Stimulated activated CD8-positive, alpha-beta memory T cell treated with anti-CD3 and anti-CD28 coated beads, Interleukin-4, amount 100 ng/mL, for 1 hour (primary cell): ENCODE measurements at places on chromosomes 1 and 21.

DNA sequence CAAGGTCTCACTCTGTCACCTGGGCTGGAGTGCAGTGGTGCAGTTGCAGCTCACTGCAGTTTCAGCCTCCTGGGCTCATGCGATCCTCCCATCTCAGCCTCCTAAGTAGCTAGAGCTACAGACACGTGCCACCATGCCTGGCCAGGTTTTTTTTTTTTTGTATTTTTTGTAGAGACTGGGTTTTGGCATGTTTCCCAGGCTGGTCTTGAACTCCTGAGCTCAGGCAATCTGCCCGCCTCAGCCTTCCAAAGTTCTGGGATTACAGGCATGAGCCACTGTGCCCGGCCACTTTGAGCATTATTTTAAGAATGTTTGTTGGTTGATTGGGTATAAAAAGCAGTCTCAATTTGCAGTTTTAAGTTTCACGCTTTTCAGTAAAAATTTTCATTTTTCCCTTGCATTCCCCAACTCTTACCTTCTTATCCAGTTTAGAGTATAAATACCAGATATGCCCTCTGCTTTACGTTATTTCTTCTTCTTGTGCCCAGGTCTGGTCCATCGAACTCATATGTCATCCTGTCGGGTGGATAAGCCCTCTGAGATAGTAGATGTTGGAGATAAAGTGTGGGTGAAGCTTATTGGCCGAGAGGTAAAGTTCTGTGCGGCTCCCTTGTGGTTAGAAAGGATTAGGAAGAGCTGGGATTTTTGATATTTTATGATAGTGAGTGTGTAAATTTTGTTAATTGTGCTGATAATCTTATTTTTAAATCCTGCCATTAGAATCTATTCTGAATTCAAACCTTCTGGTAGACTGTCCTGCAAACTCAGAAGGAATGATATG, 36.0 kb downstream of the FABP3 start:
- no peak for DNase-seq

DNA sequence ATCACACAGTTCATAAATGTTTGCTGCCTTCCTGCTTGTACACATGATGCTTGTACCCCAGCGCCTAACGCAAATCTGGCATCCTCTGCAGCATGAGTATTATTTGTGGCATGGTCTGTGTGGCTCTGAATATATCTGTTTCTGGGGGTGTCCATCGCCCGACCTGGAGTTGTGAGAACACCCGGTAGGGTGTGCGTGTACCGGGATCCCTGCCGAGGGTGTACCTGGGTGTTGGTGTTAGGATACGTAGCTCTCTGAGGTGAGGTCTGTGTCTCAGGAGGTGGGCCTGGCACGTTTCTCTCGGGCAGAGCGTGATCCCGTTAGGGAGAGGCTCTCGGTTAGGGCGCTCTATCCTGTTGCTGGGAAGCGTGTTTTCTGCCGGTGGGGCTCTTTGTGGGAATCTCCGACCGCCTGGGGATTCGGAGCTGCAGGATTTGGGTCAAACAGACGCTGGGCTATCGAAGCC, 10.4 kb upstream of the CDC20 start:
- DNase-seq = no peak

DNA sequence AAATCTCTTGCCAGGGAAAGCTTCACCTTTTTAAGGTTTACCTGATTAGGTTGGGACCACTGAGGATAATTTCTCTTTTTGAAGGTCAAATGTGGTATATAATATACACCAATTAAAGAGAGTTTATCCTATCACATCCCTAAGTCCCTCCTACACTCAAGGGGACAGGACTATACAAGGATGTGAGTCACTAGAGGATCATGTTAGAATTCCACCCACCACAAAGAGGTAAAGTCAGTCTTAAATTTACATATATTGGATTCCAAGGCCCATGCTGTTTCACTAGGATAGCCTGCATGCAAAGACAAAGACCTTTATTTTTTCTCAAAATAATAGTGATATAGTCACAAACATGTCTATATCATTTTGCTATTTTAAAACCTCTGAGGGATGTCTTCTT, 164.4 kb downstream of the GIPC2 start:
- no peak for DNase-seq

- DNase-seq = no peak
Observed at GRCh38 chr1:204529371-204529895, 13.2 kb downstream of the MDM4 start.

GRCh38 chr1:22691031-22691753, 19.4 kb upstream of the EPHB2 start:
- DNase-seq = no peak

GRCh38 chr21:38921511-38922251, 116.0 kb downstream of the ETS2 start:
- no peak for DNase-seq

DNA sequence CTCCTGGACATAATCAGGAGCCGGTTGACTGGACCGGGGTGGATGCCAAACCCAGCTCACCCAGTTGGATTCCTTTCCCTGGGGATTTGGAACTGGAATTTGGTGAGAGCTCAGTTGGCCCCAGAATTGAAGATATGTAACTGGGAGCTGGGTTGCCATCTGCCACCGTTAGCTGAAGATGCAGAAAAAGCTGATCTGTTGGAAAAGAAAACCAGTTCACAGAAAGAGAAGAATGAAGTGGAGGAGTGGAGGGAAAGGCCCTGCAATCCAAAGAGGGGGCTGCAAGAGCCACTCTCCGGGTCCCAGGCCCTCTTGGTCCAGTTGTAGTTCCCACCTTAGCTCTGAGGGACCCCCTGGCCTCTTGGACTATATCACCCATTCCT, 16.0 kb downstream of the TEX35 start:
- DNase-seq = no peak

DNA sequence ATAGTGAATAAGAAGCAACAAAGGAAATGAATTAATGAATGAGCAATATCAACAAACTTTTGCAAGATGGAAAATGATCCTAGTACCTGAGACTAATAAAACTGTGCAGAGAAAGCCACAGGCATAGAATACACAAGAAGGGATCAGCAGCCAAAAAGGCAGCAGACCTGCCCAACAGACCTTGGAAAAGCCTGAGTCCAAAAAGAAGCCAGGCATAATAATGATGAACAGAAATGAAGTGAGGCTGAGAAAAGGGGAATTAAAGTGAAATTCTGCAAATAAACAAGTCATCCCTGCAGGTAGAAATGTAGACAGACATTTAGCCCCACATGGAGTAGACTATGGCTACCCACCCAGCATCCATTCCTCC, 10.3 kb upstream of the PHTF1 start:
- no peak for DNase-seq
